ENCODE measurements at places on chromosomes 13 and 19.

GRCh38 chr19:17556995-17557394 lies 1.5 kb downstream of the COLGALT1 start:
- no peak for DNase-seq

GRCh38 chr19:56740501-56740900 lies 68.9 kb upstream of the ZNF835 start:
- DNase-seq: no peak

DNA sequence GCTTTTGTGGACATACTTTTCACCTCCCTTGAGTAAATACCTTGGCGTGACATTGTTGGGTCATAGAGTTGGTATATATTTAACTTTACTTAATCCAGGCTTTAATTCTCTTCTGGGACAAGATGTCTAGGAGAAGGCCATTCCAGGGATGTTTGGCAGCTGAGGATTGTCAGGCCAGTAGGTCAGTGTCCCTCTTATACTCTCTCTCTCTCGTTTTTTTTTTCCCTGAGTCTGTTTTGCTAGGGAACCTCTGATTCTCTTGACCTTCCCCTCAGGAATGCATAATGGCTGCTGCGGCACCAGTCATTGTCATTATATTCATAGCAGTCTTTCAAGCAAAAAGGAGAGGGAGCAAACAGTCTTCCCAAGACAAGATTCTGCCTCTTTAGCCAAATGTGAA lies 48.8 kb downstream of the BICRA start:
- DNase-seq: no peak

- no peak for DNase-seq
Observed at GRCh38 chr19:16736709-16737108, 17.1 kb downstream of the NWD1 start.

GRCh38 chr19:11578258-11579142 lies 1.1 kb upstream of the ACP5 start:
- peak; percentile 23 for DNase-seq

DNA sequence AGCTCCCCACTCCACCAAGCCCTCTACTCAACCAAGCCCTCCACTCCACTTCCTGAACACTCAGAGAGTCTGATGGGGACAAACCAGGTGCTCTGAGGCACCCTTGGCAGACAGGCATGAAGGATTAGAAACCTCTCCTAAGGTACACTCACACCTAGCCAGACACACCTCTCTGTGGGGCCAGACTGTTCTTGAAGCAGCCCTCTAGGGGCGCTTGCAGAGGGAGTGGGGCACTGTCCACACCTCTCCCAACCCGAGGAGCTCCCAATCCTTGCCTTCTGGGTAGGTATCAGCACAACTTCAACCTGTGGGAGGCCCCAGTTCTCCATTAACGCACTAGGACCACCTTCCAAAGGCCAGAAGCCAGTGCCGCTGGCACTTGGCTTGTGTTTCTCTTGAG lies 108.7 kb upstream of the VSTM2B start:
- no peak for DNase-seq

All from stimulated activated naive CD4-positive, alpha-beta T cell (primary cell).